SJCRH30 (cell line): ENCODE measurements at places on chromosomes 3 and 15. TPM values are rescaled to one million over a fixed set of nuclear protein-coding genes. Genes with fewer than 3 reads are reported as not detected.

GRCh38 chr15:78302579-78303312 lies 3.3 kb upstream of the SKIC8 start:
- no peaks in the 10 kb centered on the region for H3K27me3 ChIP-seq
- peaks cover 27% of the 10 kb centered on the region for H3K4me1 ChIP-seq
- no peak overlapping the region for H3K4me3 ChIP-seq
- DNase-seq: peak; percentile 59
- no peak overlapping the region for H3K27ac ChIP-seq
- no peaks in the 10 kb centered on the region for H3K36me3 ChIP-seq

DNA sequence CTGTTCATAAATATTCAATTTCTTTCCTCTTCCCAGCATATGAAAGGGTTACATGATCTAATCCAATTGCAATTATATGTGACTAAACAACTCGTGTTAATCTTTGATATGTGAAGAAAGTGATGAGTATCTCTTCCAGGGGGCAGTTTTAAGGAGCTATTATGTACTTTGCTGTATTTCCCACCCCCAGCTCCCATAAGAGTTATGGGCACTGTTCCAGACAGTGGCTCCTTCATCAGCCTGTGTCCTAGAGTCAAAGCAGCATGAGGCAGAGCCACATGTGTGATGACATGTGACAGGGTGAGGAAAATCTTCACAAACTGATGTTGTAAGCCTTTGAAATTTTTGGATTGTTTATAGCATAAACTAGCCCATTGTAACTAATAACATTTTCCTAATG lies 315.4 kb downstream of the DIPK2A start:
- no peak for DNase-seq
- H3K36me3 ChIP-seq: no peaks in the 10 kb centered on the region
- no peak overlapping the region for H3K27ac ChIP-seq
- no peaks in the 10 kb centered on the region for H3K27me3 ChIP-seq
- no peaks in the 10 kb centered on the region for H3K4me1 ChIP-seq

GRCh38 chr3:127733781-127734180 lies 61.0 kb downstream of the ABTB1 start:
- H3K27me3 ChIP-seq: no peaks in the 10 kb centered on the region
- no peak for DNase-seq
- H3K27ac ChIP-seq: peak overlapping the region; percentile 89
- no peak overlapping the region for H3K4me3 ChIP-seq
- H3K36me3 ChIP-seq: no peaks in the 10 kb centered on the region; the same call in 1 of the 2 replicates

GRCh38 chr3:194500198-194500597 lies 13.4 kb upstream of the ATP13A3 start:
- H3K4me3 ChIP-seq: no peak overlapping the region
- H3K27ac ChIP-seq: no peak overlapping the region
- H3K36me3 ChIP-seq: no peaks in the 10 kb centered on the region
- DNase-seq: no peak
- peaks cover 33% of the 10 kb centered on the region for H3K4me1 ChIP-seq

DNA sequence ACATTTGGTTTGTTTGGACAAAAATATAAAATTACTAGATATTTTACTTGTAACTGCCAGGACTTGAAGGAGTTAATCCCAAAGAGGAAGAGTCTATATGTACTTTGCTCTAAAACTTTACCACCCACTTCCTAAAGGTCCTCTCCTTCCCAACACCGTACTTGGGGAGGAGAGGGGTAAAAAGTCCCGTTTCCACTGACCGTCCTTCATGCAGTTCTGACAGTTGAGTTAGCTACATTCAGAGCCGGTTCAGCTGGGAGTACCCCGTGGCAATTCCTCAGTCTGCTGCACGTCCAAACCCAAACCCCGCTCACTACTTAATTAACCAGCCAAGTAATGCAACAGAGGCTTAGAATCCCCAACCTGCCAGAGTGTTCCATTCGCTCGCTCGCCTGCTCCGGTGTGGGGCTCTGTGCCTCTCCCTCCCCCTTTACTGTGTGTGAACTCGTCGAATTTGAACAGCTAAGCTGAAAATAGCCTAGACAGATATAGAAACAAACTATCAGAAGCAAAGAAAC lies 519.7 kb downstream of the FOXP1 start:
- H3K4me3 ChIP-seq: peak overlapping the region; percentile 76
- H3K27ac ChIP-seq: peak overlapping the region; percentile 43
- DNase-seq: peak; percentile 12
- H3K4me1 ChIP-seq: peaks cover 9% of the 10 kb centered on the region; the same call in 1 of the 2 replicates
- H3K27me3 ChIP-seq: no peaks in the 10 kb centered on the region
- no peaks in the 10 kb centered on the region for H3K36me3 ChIP-seq

DNA sequence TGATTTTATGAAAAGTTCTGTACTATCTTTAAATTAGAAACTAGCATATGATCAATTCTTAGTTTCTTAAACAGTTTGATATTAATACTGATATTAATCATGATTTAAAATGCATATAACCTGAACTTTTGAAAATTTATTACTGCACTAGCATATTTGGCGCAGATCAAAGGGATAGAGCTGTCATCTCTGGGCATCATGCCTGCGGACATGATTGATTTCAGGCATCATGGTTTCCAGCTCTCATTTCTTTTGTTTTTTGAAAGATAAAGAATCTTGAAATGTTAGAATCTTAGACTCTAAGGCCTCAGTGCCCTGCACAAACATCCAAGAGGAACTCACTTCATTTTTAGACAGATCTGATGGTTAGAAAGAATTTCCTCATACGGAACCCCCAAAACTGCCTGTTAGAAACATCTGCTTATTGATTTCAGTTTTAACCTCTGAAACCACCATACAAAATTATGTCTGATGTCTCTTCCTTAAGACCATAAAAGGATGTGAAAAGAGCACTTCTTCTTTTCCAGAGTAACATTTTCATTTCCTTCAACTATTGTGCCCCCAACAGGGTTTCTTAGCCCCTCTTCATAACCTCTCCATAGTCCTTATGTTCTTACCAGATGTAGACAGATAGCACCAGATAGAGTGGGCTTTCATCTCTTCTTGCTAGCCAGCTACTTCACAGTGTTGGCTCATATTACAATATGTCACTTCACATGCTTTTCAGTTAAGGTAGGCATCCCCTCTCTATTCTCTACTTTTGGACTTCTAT lies 110.8 kb downstream of the BBX start:
- no peaks in the 10 kb centered on the region for H3K27me3 ChIP-seq
- no peak for DNase-seq
- no peaks in the 10 kb centered on the region for H3K36me3 ChIP-seq
- no peak overlapping the region for H3K4me3 ChIP-seq

GRCh38 chr3:141021261-141021660 lies 29.9 kb upstream of the SPSB4 start:
- no peak for DNase-seq
- H3K4me3 ChIP-seq: no peak overlapping the region
- peak overlapping the region; percentile 67 for H3K27ac ChIP-seq
- H3K4me1 ChIP-seq: peaks cover 21% of the 10 kb centered on the region

- no peak overlapping the region for H3K4me3 ChIP-seq
- no peaks in the 10 kb centered on the region for H3K4me1 ChIP-seq
- no peaks in the 10 kb centered on the region for H3K36me3 ChIP-seq
- H3K27ac ChIP-seq: no peak overlapping the region
- DNase-seq: no peak
- H3K27me3 ChIP-seq: no peaks in the 10 kb centered on the region
Measured at GRCh38 chr3:99429502-99429901, 208.9 kb upstream of the COL8A1 start.

DNA sequence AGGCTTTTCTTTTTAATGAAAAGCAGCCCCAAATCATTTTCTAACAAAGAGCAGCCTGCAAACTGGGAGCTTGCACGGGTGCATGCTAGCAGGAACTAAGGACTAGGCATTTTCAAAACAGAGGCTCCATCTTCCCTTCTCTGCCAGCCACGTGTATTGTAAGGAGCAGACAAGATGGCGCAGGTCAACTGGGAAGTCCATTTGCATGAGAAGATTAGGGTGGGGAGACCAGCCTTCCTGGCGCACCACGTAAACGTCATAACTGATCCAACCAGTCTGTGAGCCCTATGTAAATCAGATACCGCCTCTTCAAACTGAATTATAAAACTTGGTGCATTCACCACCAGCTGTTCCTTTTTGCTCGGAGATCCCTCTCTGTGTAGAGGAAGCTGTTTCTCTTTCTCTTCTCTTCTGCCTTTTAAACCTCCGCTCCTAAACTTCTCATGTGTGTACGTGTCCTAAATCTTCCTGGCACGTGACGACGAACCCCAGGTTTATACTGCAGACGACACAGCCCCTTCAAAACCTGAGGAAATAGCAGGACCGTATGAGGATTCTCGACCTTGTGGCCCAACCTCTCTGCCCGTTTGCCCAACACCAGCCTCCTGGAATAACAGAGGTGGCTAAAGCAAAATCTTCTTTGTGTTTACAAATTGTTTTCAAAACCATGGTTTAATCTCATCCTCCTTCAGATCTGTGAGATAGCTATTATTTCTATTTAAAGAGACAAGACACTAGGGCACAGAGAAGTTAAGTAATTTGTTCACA lies 26.4 kb upstream of the SLC30A4 start:
- peak; percentile 36 for DNase-seq
- H3K4me1 ChIP-seq: no peaks in the 10 kb centered on the region
- 0 out of 2 replicates have a peak, but pooled peaks cover 3% of the 10 kb centered on the region for H3K27me3 ChIP-seq
- no peak overlapping the region for H3K27ac ChIP-seq
- H3K4me3 ChIP-seq: no peak overlapping the region
- H3K36me3 ChIP-seq: no peaks in the 10 kb centered on the region

TTLL13 gene
- total RNA-seq: not detected in 2 replicates

DNA sequence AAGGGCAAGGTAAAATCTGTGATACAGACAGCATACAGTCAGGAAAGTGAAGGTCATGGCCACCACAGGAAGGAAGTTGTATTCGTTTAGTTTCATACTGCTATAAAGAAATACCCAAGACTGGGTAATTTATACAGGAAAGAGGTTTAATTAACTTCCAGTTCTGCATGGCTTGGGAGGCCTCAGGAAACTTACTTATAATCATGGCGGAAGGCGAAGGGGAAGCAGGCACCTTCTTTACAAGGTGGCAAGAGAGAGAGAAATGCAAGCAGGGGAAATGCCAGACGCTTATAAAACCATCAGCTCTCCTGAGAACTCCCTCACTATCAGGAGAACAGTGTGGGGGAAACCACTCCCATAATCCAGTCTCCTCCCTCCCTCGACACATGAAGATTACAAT lies 353.7 kb upstream of the SEMA6D start:
- no peak for DNase-seq
- H3K4me3 ChIP-seq: no peak overlapping the region
- no peaks in the 10 kb centered on the region for H3K27me3 ChIP-seq
- H3K4me1 ChIP-seq: no peaks in the 10 kb centered on the region
- H3K27ac ChIP-seq: no peak overlapping the region
- H3K36me3 ChIP-seq: no peaks in the 10 kb centered on the region

DNA sequence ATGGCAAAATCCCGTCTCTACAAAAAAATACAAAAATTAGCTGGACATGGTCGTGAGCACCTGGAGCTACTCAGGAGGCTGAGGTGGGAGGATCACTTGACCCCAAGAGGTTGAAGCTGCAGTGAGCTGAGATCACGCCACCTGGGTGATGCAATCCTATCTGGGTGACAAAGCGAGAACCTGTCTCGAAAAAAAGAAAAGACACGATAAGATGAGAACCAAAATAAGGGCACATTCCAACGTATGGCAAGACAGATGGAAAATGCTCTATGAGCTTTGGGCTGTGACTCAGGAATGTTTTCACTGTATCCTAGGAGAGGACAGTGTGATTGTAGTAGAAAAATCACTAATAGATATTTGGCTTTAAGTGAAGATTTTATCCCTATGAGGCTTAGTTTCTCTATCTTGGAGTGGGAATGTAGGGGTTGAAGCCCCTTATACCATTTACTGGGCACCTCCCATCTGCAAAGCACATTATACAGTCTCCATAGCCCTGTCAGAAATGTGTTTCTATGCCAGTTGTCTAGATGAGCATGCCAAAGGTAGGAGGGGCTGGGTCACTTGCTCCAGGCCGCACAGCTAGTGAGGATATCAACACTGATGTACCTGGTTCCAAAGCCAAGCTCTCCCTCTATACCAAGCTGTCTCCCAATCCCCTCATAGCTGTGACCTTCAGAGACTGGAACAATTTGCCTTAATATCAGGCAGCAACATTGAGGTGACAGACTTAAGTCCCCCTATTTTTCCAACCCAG lies 53.6 kb upstream of the NR2E3 start:
- H3K27ac ChIP-seq: no peak overlapping the region
- H3K4me3 ChIP-seq: no peak overlapping the region
- peaks cover 15% of the 10 kb centered on the region for H3K4me1 ChIP-seq
- peaks cover 9% of the 10 kb centered on the region for H3K36me3 ChIP-seq
- H3K27me3 ChIP-seq: no peaks in the 10 kb centered on the region

DNA sequence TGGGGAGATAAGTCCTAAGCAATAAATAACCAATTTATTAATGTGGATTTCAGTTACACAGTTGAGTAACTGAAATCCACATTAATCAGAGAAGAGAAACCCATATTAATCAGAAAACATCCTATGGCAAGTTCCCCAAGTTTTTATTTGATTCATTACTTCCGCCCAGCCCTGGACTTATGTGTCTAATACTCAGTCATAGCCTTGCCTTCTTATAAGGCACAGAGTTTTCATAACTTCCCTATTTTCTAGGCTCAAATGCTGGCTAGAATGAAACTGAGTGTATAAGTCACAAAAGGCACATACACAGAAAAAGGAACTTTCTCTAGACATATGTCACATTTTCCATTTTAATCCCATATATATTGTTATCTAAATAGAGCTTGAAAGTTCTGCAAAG lies 28.8 kb downstream of the CD47 start:
- no peaks in the 10 kb centered on the region for H3K36me3 ChIP-seq
- no peak for DNase-seq
- no peak overlapping the region for H3K27ac ChIP-seq
- H3K4me1 ChIP-seq: no peaks in the 10 kb centered on the region
- H3K4me3 ChIP-seq: no peak overlapping the region
- no peaks in the 10 kb centered on the region for H3K27me3 ChIP-seq

DNA sequence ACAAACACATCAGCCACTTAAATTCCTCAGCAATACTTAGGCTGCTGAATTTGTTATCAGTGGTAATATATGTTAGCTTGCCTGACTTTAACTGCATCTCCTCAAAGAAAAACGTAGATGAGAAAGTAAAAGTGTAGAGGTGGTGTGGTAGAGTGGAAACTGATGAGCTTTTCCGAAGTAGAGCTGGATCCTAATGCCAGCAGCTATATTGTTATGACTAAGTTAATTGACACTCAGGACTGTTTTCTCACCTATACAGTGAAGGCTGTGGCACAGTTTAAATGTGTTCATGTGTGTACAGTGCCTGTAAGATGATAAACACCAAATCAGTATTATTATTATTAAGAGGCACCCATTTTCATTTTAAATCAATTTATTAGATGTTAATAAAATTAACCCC lies 174.9 kb downstream of the TNIK start:
- H3K4me1 ChIP-seq: peaks cover 9% of the 10 kb centered on the region
- H3K4me3 ChIP-seq: no peak overlapping the region
- no peak for DNase-seq
- H3K27ac ChIP-seq: no peak overlapping the region
- no peaks in the 10 kb centered on the region for H3K27me3 ChIP-seq

- DNase-seq: no peak
- H3K4me1 ChIP-seq: peaks cover 3% of the 10 kb centered on the region; the same call in 1 of the 2 replicates
- peaks cover 10% of the 10 kb centered on the region; the same call in 1 of the 2 replicates for H3K36me3 ChIP-seq
- no peak overlapping the region for H3K4me3 ChIP-seq
- H3K27me3 ChIP-seq: no peaks in the 10 kb centered on the region
Measured at GRCh38 chr3:16318176-16318575, 53.2 kb downstream of the OXNAD1 start.
